ENCODE measurements at places on chromosomes 12 and 14.

GRCh38 chr14:43418324-43418723 lies 1088.8 kb downstream of the FSCB start:
- DNase-seq = no peak
- no peaks in the 10 kb centered on the region for H3K36me3 ChIP-seq
- no peaks in the 10 kb centered on the region for H3K27me3 ChIP-seq
- no peaks in the 10 kb centered on the region for H3K4me1 ChIP-seq
- no peak overlapping the region for H3K4me3 ChIP-seq

- no peaks in the 10 kb centered on the region for H3K4me1 ChIP-seq
- H3K27ac ChIP-seq = no peak overlapping the region
- no peak for DNase-seq
- H3K36me3 ChIP-seq = no peaks in the 10 kb centered on the region
- no peaks in the 10 kb centered on the region for H3K27me3 ChIP-seq
Measured at GRCh38 chr12:73383584-73384222, 1111.5 kb downstream of the TRHDE start.

DNA sequence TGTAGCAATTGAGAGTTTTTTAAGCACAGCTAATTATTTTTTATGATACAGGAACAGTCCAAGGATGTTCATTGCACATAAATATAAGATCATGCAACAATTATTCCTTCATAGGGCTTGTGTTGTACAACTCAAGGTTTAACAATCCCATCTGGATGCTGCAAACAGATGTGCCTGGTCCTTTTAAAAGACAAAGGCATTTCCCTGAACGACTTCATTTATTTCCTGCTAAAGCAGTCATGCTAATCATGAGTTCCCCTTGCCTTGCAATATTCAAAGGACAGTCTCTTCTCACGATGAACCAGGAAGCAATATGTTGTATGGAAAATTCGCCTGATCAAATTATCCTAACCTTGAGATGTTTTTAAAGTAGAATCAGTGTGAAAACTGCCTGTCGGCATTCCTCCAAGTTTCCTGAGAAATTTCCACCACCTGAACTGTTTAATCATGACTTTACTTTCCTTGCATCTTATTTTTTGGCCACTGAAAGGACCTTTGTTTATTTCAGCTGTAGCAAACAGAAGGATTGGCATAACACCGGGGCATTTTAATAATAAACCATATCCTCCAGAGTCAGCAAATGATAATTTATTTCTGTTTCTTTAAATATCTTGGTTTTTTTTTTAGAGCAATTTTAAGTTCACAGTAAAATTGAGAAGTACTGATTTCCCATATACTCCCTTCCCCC lies 33.9 kb upstream of the TSPAN8 start:
- H3K4me3 ChIP-seq = no peak overlapping the region
- no peak overlapping the region for H3K27ac ChIP-seq
- H3K4me1 ChIP-seq = no peaks in the 10 kb centered on the region
- no peaks in the 10 kb centered on the region for H3K27me3 ChIP-seq
- no peaks in the 10 kb centered on the region for H3K36me3 ChIP-seq

- H3K36me3 ChIP-seq = no peaks in the 10 kb centered on the region
- H3K4me3 ChIP-seq = no peak overlapping the region
Measured at GRCh38 chr12:20314328-20314727, 54.0 kb upstream of the PDE3A start.

- H3K27me3 ChIP-seq = no peaks in the 10 kb centered on the region
- no peak overlapping the region for H3K27ac ChIP-seq
- H3K36me3 ChIP-seq = peaks cover 5% of the 10 kb centered on the region
- no peak overlapping the region for H3K4me3 ChIP-seq
- H3K4me1 ChIP-seq = peaks cover 30% of the 10 kb centered on the region
- no peak for DNase-seq
Measured at GRCh38 chr14:34980337-34980900, 2.4 kb upstream of the SRP54 start.

- no peak overlapping the region for H3K27ac ChIP-seq
- H3K4me3 ChIP-seq = no peak overlapping the region
- H3K36me3 ChIP-seq = no peaks in the 10 kb centered on the region
Measured at GRCh38 chr14:76975051-76975450, 53.5 kb downstream of the IRF2BPL start.

DNA sequence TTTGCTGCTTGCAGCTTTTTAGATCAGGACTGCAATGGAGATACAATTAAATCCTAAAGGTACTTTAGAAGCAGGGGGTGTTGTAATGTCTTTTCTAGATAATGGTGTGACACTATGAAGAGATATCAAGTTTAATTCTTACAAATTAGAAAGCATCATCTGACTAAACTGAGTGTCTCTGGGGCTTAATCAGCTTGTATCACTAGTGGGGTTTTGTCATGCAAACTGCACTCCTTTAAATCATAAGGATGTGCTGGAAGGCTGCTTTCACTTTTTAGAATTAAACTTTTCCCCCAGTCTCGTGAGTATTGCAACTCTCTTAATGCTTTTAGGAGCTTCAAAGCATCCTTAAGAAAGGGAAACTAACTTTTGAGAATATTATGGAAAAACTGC lies 218.6 kb downstream of the ESR2 start:
- no peak for DNase-seq
- H3K36me3 ChIP-seq = peaks cover 22% of the 10 kb centered on the region
- peaks cover 3% of the 10 kb centered on the region for H3K4me1 ChIP-seq
- no peak overlapping the region for H3K4me3 ChIP-seq
- H3K27ac ChIP-seq = no peak overlapping the region

GRCh38 chr12:104684884-104685283 lies 228.1 kb downstream of the CHST11 start:
- H3K27me3 ChIP-seq = no peaks in the 10 kb centered on the region
- DNase-seq = no peak
- H3K4me3 ChIP-seq = no peak overlapping the region

GRCh38 chr12:30740274-30740673 lies 14.5 kb downstream of the CAPRIN2 start:
- no peak overlapping the region for H3K4me3 ChIP-seq
- H3K4me1 ChIP-seq = no peaks in the 10 kb centered on the region
- no peaks in the 10 kb centered on the region for H3K27me3 ChIP-seq
- DNase-seq = no peak
- peaks cover 20% of the 10 kb centered on the region for H3K36me3 ChIP-seq

DNA sequence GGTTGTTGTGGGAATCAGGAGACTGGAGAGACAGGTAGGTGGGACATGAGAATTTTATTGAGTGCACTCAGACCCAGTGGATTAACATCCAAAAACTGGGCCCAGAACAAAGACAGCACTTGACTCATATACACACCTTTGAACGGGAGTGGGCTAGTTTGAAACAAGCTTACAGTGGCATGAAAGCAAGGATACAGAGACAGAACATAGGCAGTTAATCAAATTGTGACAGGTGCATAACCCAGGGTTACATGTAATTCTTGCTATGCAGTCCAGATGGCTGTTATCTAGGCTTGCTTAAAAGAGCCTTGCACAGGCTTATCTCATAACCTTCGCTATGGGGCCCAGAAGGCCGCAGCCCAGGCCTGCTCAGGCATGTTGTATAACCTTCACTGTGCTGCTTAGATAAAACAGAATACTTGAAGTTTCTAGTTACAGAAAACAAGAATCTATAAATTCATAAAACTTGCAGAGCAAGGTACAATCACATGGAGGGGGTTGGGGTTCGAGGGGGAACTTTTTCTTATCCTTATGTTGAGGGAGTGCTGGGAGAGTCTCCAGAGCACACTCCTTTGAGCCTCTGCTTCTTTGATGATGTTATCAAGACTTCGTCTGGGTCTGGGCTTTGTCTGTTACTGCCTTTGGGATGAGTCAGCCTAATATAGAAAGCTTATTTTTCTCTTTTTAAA lies 81.7 kb downstream of the TNFAIP2 start:
- no peaks in the 10 kb centered on the region for H3K4me1 ChIP-seq
- H3K4me3 ChIP-seq = no peak overlapping the region
- no peak for DNase-seq

GRCh38 chr14:102940729-102941362 lies 18.4 kb downstream of the AMN start:
- no peak overlapping the region for H3K27ac ChIP-seq
- H3K27me3 ChIP-seq = no peaks in the 10 kb centered on the region
- DNase-seq = no peak
- no peaks in the 10 kb centered on the region for H3K4me1 ChIP-seq
- no peaks in the 10 kb centered on the region for H3K36me3 ChIP-seq
- H3K4me3 ChIP-seq = no peak overlapping the region

GRCh38 chr12:111444925-111445725 lies 39.4 kb downstream of the SH2B3 start:
- DNase-seq = peak; percentile 97
- H3K27ac ChIP-seq = peak overlapping the region; percentile 67
- H3K4me1 ChIP-seq = peaks cover 67% of the 10 kb centered on the region

DNA sequence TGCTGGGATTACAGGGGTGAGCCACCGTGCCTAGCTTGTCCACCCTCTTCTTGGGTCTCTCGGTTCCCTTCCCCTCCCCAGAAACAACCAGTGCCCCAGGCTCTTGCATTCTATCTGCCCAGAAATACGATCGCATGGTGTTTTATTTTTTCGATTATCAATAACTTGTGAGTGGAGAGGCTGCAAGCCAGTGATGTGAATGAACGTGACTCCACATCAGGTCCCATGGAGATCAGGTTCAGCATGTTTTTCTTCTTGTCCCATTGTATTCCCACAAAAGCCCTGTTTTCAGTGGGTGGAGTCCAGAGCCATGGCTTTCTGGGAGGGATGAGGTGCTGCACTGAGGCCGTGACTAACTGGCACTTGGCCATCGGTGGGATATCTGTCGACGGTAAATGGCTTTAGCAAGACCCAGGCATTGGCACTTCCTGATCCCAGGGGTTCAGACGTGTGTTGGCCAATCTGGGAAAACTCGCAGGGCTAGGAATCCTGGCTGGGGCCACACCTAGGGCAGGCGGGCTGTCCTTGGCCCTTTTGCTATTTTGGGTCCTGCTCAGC lies 12.7 kb upstream of the HNF1A start:
- DNase-seq = no peak
- peaks cover 25% of the 10 kb centered on the region for H3K4me1 ChIP-seq
- no peaks in the 10 kb centered on the region for H3K27me3 ChIP-seq
- no peak overlapping the region for H3K4me3 ChIP-seq
- H3K36me3 ChIP-seq = no peaks in the 10 kb centered on the region
- H3K27ac ChIP-seq = no peak overlapping the region

DNA sequence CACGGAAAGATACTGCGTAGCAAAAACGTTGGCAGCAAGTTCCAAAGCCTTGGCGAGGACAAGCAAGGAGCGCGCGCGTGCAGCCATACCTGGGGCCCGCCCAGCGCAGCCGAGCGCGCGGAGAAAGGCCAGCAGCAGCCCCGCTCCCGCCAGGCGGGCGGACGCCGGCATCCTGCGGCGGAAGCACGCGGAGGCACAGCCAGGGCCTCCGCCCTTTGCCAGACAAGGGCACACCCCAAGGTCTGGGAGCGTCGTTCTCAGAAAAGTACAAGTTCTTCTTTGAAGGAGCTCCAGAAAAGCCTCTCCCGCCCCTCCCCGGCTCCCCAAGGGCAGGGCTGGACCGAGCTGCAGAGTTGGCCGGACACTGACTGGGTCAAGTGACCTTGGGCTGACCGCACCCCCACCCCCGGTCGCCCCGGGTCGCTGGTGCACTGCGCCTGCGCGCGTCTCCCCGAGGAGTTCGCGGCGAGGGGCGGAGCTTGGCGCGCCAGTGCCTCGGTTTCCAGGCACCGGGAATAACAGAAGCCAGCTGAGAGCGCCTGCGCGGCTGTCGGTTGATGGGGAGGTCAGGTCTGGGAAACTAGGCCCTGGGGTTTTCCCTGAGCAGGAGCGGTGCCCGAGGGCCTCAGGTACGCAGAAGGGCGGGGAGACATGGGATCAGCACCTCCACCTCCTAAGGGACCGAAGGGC lies at the start of gene ZC2HC1C:
Gene ZC2HC1C (plus strand): TSS at position 521 of the 690 bp plus-strand sequence. CDS start 933 bp downstream, outside the sequence.
- peak; percentile 65 for DNase-seq
- H3K36me3 ChIP-seq = no peaks in the 10 kb centered on the region
- H3K27me3 ChIP-seq = no peaks in the 10 kb centered on the region
- peaks cover 5% of the 10 kb centered on the region for H3K4me1 ChIP-seq
- no peak within 1 kb of the TSS for H3K27ac ChIP-seq

GRCh38 chr12:48996794-48997718 lies 2.1 kb downstream of the DDN start:
- H3K27me3 ChIP-seq = peaks cover 58% of the 10 kb centered on the region
- H3K4me1 ChIP-seq = peaks cover 35% of the 10 kb centered on the region
- H3K36me3 ChIP-seq = peaks cover 12% of the 10 kb centered on the region
- peak; percentile 81 for DNase-seq
- H3K27ac ChIP-seq = no peak overlapping the region

DNA sequence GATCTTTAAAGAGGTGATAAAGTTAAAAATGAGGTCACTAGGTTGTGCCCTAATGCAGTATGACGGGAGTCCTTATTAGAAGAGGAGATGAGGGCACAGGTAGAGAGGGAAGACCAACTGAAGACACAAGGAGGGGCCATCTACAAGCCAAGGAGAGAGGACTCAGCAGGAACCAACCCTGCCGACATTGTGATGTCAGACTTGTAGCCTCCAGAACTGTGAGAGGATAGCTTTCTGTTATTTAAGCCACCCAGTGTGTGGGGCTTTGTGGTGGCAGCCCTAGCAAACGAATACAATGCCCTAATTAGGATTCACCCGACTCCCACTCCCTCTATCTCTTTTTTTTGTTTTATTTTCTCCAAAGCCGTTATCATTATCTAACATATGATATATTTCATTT lies 7.9 kb upstream of the IL26 start:
- DNase-seq = no peak
- peaks cover 33% of the 10 kb centered on the region for H3K4me1 ChIP-seq
- H3K4me3 ChIP-seq = no peak overlapping the region
- H3K36me3 ChIP-seq = no peaks in the 10 kb centered on the region
- H3K27ac ChIP-seq = no peak overlapping the region
- H3K27me3 ChIP-seq = peaks cover 3% of the 10 kb centered on the region

DNA sequence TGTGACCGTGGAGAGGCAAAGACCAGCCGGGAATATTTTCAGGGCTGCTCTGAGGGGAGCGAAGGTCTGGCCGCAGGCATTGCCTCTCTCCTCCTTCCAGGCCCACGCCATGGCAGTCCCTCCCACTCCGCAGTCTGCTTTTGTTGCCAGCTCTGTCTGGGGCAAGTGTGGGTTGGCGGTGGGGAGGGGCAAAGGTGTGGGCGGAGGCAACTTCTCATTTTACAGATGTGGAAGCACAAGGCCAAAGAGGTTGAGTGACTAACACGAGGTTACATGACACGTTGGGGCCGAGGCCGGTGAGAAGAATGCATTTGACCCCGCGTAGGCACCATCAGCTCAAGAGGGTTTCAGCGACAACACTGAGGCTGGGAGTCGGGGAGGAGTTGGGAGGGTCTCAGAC lies 6.1 kb upstream of the FAIM2 start:
- H3K27me3 ChIP-seq = no peaks in the 10 kb centered on the region
- H3K27ac ChIP-seq = no peak overlapping the region
- no peak overlapping the region for H3K4me3 ChIP-seq
- DNase-seq = no peak
- no peaks in the 10 kb centered on the region for H3K4me1 ChIP-seq
- H3K36me3 ChIP-seq = no peaks in the 10 kb centered on the region

GRCh38 chr12:96208801-96209549 lies 14.8 kb downstream of the ELK3 start:
- H3K4me1 ChIP-seq = peaks cover 97% of the 10 kb centered on the region
- H3K27me3 ChIP-seq = no peaks in the 10 kb centered on the region

- H3K36me3 ChIP-seq = no peaks in the 10 kb centered on the region
- no peaks in the 10 kb centered on the region for H3K4me1 ChIP-seq
- peaks cover 20% of the 10 kb centered on the region for H3K27me3 ChIP-seq
- no peak overlapping the region for H3K27ac ChIP-seq
Measured at GRCh38 chr12:105454688-105455087, 124.2 kb downstream of the C12orf75 start.
